Midbrain (tissue), 1 donor: ENCODE measurements at places on chromosomes 1 and 21.
A peak's percentile ranks its signal among the peaks of the same experiment; 100 is the strongest.

GRCh38 chr1:149849947-149850360 lies 49.4 kb upstream of the BOLA1 start:
- DNase-seq = no peak

- DNase-seq = no peak
Measured at GRCh38 chr1:65704318-65704717, 88.4 kb upstream of the PDE4B start.

DNA sequence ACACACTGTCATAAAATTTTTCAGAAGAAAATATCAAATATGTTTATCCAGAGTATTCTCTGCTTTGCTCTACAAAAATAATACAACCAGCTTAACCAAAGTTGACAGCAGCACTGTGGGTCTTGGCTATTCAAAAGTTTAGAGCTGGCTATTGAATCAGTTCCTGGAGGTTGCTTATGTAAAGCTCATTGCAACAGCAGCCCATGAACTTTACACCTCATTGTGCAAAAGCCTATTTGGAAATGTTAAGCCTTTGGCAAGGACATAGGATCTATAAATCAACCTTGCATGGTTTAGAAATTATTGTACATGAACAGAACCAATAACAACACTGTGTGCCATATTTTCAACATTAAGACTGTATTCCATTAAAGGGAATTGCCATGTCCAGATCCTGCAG lies 714.9 kb downstream of the ADGRL2 start:
- no peak for DNase-seq

DNA sequence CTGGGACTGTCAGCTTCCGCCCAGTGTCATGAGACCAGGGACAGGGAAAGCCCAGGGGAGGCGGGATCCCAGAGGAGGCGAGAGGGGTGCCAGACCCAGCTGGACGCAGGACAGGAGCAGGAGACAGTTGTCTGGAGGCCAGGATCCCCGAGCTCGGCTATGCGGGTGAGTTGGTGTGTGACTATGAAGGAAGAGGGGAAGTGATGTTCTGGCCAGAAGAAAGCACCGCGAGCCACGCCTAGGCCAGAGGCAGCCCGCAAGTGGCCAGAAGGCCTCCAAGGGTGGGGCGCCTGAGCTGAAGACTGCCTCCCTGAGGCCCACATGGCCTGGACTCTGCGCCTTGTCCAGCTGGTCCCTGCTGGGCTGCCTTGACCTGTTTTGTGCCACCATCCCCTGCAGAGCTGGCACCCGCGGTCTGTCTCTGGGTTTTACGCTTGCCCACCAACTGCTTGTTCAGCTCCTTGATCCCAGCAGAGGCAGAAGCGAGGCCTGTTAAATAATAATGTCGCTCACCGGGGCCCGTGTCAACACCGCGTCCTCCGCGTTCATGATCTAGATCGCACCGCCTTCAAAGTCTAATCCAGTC lies 85.2 kb upstream of the ACTL8 start:
- DNase-seq = peak; percentile 37

GRCh38 chr1:201739492-201740085 lies 89.4 kb upstream of the IPO9 start:
- DNase-seq = peak; percentile 71

- no peak for DNase-seq
Measured at GRCh38 chr1:248813546-248813945, 12.2 kb downstream of the SH3BP5L start.

DNA sequence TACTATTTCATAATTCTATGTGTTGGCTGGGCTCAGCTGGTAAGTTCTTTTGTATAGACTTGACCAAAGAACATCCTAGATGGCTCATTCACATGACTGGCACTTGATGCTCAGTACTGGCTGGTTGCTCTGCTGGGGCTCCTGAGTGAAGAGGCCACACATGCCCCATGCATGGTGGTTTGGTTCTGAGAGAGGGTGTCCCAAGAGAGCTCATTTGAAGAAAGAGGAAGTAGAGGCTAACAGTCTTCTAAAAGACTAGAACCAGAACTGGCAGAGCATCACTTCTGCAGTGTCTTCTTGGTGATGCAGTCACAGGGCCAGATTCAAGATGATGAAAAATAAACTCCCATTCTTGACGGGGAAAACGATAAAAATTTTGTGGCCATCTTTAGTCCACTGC lies 5.2 kb upstream of the BACH1 start:
- no peak for DNase-seq

DNA sequence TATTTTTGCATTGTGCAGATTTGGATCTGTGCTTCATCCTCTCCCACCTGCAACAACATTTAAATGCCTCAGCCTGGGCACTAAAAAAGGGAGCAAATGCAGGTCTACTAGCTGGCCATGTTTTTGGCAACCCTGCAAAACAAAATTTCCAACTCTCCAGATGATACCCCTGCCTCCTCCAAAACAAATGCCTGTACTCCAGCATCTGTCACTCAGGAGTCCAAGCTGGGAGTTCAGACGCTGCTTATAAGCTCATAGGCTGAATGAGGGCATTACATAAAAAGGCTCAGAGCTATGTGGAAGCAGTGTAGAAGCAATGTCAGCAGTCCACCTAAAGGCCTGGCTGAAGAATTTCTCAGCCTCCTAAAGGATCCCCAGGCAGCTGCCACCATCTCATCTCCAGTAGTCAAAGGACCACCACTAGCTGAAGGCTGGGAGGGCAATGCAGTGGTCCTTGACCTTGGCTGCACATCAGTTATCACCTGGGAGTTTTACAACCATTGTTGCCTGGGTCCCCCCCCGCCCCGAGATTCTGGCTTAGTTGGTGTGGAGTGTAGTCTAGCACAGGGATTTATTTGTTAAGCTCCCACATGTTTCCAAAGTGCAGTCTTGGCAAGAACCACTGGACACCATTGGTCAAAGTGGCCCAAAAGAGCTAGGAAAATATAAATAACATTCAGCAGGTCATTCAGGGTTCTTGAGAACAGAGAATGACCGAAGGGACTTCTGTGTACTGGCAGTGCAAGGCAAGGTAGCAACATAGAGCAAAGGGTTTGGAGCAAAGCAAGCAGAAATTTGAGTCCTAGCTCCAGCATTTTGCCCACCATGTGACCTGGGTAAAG lies 57.2 kb downstream of the ITPKB start:
- DNase-seq = peak; percentile 53

- no peak for DNase-seq
Measured at GRCh38 chr1:42841010-42841409, 5.4 kb upstream of the ZNF691 start.

DNA sequence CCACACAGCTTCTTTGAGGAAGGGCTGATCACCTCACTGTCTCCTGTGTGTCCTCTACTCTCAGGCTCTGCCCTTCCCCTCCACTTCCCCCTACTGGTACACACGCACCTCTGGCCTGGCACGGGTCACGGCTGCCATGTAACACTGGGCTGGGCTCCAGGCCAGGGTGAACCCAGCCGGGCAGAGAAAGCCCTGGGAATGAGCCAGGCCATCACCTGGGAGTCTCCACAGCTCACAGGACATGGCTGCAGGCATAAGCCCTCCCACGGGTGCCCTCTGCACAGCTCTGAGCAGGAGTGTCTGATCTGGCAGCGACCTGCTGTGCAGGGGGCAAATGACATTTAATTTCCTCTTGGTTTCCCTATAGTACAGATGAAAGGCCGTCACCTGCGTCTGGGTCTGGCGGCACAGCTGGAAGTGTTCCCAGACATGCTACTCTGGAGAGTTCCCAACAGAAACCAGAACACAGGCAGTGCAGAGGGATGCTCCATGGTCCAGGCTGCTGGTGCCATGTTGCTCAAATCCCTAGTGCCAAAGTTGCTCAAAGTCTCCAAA lies 61.2 kb downstream of the ERI3 start:
- no peak for DNase-seq

DNA sequence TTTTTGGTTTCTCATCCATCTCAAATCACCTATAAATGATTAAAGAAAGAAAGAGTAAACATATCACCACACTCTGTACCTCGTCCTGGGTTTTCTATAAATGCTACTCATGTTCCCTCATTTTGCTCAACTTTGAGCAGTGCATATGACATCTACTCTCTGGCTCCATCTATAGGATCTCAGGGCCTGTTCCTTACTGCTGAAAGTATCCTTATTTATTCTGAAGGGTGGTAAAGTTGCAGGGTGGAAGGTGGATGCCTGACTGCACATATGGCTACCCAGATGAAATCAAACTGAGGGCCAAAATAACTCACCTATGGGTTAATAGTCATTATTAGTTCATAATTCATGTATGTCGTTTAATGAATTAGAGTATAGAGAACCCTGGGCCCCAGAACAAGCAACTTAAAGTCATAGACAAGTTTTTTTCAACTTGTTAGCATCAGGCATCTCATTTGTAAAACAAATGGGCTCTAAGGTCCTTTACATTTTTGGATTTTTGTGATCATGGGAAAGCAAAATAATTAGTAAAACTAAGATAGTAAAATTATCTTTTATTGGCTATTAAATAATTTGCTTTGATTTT lies 46.5 kb downstream of the NCF2 start:
- DNase-seq = peak; percentile 56

- no peak for DNase-seq
Measured at GRCh38 chr1:224404916-224405603, 29.5 kb downstream of the WDR26 start.

DNA sequence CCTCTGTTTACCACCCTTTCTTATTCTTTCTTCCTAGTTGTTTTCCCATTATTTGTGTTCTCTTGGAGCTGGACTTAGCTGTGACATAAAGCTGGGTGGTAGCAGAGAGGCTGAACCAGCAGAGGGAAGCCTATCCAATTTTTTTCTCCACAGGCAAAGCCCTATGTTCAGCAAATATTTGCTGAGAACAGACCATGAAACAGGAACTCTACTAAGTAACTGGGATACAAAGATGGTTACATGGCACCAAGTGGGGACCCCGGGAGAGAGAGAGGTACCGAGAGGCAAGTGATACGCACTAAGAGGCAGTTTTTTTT lies 6.6 kb downstream of the CFAP141 start:
- no peak for DNase-seq

DNA sequence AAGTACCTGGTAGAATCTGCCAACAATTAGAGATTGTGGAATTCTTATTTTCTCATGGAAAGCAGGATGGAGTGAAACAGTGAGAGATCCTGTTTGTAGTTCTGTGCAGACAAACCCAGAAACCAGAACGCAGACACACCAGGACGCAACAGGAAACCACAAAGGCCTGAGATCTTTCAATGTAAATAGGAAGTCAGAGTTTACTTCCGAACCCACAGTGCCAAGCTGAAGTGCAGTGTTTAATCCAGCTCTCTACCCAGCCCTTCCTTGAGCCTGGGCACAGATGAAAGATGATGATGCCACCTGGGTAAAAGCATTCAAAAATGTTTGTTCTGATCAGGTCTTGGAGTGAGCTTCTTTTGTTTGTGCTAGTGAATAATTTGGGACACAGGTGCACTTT lies 244.2 kb upstream of the HOOK1 start:
- peak; percentile 18 for DNase-seq

- DNase-seq = no peak
Measured at GRCh38 chr21:38945545-38946245, 140.0 kb downstream of the ETS2 start.

DNA sequence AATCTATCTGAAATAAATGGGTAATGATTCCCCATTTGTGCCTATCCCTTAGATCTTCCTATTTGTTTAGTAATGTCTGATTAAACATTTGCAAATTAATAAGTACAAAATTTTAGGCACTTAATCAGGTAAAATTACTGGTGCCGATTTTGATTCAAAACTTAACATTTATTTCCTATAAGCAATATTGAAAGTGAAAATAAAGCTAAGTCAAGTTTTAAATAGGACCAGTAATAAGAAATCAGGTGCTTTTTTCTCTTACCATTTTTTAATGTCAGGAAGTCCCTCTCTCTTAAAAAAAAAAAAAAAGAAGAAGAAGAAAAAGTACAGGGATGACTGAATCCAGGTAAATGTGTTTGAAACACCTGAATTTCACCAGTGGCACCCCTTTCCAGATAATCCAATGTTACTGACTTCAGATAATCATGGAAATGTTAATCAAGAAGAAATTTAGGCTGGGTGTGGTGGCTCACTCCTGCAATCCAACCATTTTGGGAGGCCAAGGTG lies 836 bp upstream of the GBP4 start:
- no peak for DNase-seq

GRCh38 chr1:183804916-183805841 lies at the start of gene RGL1:
Gene RGL1, plus strand, starts transcription at chr1:183805120. Its CDS starts 178 bp downstream, at chr1:183805298.
- peak; percentile 81 for DNase-seq

GRCh38 chr1:191643060-191643459 lies 515.2 kb upstream of the RGS18 start:
- no peak for DNase-seq

GRCh38 chr1:205061665-205062069 lies 18.7 kb downstream of the CNTN2 start:
- peak; percentile 90 for DNase-seq

DNA sequence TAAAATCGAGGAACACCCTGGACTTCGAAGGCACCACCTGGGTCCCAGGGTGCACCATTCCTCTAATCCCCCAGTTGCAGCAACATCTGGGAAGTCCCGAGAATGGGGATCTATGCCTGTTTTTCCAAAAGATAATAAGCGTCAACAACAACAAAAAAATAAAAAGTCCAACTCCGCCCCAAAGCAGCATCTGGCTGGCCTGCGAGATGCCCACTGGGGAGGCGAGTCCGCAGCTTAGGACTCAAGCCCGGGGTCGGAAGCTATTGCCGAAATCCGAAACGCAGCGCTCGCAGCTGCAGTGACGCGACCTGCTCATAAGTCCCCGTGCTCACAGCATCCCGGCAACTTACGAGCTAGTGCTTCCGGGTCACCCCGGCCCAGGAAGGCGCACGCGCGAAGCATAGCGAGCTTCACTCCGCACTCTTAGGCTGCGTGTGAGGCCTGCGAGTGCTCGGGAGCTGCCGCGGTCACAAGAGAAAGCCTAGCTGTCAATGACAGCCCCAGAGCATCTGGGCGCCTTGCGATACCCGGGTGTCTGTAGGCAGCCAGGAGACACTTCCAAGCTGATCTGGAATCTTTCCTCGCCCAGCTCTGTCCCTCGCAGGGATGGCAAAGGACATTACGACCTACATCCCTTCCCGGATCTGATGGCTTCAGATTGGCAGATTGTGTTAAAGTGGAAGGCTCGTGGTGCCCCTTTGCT lies 9.9 kb upstream of the LTN1 start:
- DNase-seq = peak; percentile 98

DNA sequence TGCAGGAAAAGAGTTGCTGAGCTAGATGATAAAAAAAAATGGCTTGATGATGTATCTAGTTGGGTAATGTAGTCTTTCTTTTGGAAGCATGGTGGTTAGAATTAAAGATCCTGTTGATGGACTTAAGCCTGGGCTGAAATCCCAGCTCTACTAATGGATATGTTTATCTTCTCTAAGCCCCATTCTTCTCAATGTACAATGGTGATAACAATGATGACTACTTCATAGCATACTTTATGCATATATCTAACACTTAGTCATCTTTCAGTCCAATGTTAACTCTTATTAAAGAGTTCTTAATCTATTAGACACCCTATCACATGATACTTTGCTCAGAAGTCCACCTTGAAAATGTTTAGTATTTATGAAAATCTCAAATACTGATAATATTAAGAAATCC lies 189.5 kb downstream of the PLA2G4A start:
- no peak for DNase-seq
